ENCODE measurements at places on chromosomes 13 and 19.

DNA sequence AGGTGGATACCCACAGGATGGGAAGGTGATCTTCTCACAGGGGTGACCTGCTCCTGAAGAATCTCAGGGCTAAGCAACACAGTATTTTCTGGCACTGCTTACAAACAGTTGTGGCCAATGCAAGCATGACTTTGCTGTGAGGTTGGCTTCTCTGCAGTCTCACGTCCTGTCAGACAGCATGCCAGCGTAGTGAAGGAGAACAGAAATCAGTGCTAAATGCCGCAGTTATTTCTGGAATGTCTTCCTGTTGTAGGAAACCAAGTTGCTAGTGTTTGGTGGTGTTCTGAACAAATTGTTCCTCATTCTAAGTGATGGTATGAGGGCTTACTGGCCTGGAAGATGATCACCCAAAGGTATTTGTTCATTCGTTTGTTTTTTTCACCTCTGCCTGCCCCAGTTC is 320.1 kb downstream of the MTUS2 start:
- no peak for DNase-seq

- DNase-seq: no peak
These were observed 70.6 kb upstream of the MEDAG start for GRCh38 chr13:30835442-30835841.

DNA sequence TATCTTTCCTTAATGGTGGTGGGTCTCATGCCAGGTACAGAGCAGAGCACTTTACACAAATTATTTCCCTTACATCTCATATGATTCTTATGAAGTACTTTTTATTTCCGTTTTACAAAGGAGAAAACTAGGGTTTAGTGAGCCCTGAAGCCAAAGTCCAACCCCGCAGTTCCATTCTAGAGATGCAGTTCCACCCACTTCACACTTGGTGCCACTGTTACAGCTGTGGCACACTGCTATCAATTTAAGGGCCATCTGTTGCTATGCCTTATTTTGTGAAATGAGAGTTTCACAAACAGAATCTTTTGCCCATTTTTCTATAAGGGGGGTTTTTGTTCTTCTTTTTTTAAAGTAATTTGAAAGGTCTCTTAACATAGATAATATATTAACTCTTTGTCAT is 12.9 kb downstream of the MIPEP start:
- no peak for DNase-seq

- DNase-seq: no peak
These were observed 690 bp downstream of the KMT2B start for GRCh38 chr19:35718345-35719041.

- DNase-seq: peak; percentile 80
These were observed at the start of gene MBD3 for GRCh38 chr19:1592755-1593500. Gene MBD3, minus strand, starts transcription at chr19:1592865. Its CDS starts 234 bp downstream, at chr19:1592631.

DNA sequence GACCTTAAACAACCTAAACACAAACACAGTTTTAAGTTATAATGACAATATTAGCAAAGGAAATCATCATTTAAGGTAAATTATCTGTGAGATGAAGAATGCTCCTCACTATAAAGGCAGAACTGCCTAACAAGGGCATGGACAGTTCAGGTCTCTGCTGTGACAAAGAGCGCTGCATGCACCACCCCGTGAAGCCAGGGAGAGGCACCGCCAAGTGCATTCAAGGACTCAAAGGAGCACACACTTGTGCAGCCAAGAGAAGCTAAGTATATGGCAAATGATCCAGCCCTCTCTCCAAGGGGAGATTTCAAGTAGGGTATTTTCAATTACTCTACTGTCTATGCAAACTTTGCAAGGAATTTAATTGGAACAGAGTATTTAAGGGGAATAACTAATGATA is 126.0 kb downstream of the RAP2A start:
- DNase-seq: no peak

DNA sequence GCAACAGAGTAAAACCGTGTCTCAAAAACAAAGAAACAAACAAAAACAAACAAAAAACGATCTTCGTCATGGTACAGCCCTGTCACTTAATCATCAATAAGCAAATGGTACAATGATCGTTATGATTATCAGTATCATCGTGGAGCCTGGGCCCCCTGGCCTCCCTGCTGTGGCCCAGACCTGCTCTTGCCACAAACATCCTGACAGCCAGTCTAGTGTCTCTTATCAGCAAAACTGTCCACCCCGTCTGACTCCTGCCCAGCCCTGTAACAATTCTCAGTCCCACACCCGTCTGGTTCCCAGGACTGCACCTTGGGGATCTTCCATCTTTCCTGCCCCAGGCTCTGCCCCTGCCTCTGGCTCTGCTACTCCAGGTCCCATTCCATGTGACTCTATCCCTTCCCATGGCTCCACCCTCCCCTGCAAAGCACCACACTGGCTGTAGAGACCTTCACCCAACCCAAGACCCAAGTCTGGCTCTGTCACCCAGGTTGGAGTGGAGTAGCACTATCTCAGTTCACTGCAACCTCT is 5.7 kb downstream of the ZNF653 start:
- DNase-seq: no peak

- DNase-seq: peak; percentile 72
These were observed at the start of gene GIPC1 for GRCh38 chr19:14496029-14496833. Gene GIPC1, minus strand, starts transcription at chr19:14496127. Its CDS starts 13,151 bp downstream, at chr19:14482976.

GRCh38 chr19:58330458-58330857 is 3.7 kb downstream of the ZSCAN22 start:
- DNase-seq: no peak

DNA sequence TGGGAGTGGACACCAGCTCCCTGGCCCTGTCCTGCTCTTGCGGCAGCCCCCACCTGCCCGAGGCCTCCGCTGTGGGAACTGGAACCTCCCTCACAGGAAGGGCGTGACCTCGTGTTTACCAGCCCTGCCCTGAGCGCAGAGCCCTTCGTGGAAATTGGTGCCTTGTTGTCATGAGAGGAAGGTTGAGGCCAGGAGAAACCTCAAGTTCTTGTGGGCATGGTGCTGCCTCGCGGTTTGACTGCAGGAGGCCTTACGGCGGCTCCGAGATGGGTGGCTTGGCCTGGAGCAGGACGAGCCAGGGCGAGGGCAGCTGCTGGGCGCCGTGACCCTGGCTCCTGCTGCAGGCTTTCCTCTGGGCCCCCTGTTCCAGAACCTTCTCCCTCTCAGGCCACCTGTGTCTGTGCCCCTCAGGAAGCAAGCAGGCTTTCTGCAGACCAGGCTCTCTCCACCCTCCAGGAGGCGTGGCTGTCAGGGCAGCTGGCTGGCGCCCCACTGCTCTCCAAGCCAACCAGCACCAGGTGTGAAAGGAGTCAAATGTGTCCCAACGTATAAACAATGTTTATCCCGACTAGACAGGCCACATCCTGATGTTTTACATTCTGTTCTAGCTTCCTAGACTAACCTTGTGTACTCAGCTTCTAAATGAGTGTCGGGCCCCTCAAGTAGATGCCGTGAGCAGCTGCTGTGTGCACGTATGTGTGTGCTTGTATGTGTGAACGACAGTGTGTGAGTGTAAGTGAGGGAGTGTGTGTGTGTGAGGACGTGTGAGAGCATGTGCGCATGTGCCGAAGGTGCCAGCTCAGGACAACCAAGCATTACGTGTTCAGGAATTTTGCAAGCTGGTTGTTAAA is 10.4 kb upstream of the RASA3 start:
- DNase-seq: peak; percentile 59

DNA sequence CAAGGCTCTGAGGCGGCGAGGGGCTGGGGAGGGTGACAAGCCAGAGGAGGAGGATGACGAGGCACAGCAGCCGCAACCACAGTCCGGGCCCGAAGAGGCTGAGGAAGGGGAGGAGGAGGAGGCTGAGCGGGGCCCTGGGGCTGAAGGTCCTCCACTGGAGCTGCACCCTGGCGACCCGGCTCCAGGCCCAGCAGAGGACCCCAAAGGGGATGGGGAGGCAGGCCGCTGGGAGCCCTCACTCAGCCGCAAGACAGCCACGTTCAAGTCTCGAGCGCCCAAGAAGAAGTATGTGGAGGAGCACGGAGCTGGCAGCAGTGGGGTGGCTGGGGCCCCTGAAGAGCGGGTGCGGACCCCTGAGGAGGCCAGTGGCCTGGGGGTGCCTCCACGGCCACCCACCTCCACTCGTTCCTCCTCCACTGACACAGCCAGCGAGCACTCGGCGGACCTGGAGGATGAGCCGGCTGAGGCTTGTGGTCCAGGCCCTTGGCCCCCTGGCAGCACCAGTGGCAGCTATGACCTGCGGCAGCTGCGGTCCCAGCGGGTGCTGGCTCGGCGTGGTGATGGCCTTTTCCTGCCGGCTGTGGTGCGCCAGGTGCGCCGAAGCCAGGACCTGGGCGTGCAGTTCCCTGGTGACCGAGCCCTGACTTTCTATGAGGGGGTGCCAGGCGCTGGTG is 2.9 kb downstream of the CIC start:
- no peak for DNase-seq

- no peak for DNase-seq
These were observed 78.6 kb upstream of the DOCK9 start for GRCh38 chr13:99056381-99057014.

GRCh38 chr19:19470579-19470978 is 44.8 kb downstream of the TSSK6 start:
- no peak for DNase-seq

- no peak for DNase-seq
These were observed 701 bp downstream of the ZNF552 start for GRCh38 chr19:57813919-57814504.

- DNase-seq: peak; percentile 82
These were observed 24.6 kb downstream of the NOSIP start for GRCh38 chr19:49555600-49556411.

All from T follicular helper cell (primary cell).